Pancreas (tissue), 10 donors: ENCODE measurements at places on chromosomes 2 and 18. TPM values are rescaled to one million over a fixed set of nuclear protein-coding genes. Genes with fewer than 3 reads are reported as not detected.

GRCh38 chr2:225072444-225072843, 30.2 kb upstream of the DOCK10 start:
- no peak overlapping the region for H3K4me3 ChIP-seq
- no peaks in the 10 kb centered on the region for H3K27me3 ChIP-seq
- no peak overlapping the region for H3K27ac ChIP-seq
- no peaks in the 10 kb centered on the region for H3K36me3 ChIP-seq
- H3K4me1 ChIP-seq, result no peaks in the 10 kb centered on the region
- DNase-seq, result no peak

- no peak overlapping the region for H3K27ac ChIP-seq
- DNase-seq, result no peak
- H3K27me3 ChIP-seq, result no peaks in the 10 kb centered on the region
Measured at GRCh38 chr2:98463081-98463481, 18.4 kb downstream of the INPP4A start.

- H3K4me1 ChIP-seq, result no peaks in the 10 kb centered on the region
- no peak for DNase-seq
- H3K27ac ChIP-seq, result no peak overlapping the region
- no peak overlapping the region for H3K4me3 ChIP-seq
Measured at GRCh38 chr2:169018390-169018789, 12.7 kb downstream of the ABCB11 start.

GRCh38 chr2:241040081-241040803, 41.8 kb downstream of the SNED1 start:
- no peaks in the 10 kb centered on the region for H3K27me3 ChIP-seq
- H3K4me1 ChIP-seq, result peaks cover 3% of the 10 kb centered on the region
- no peak overlapping the region for H3K4me3 ChIP-seq
- no peak for DNase-seq
- no peak overlapping the region for H3K27ac ChIP-seq

DNA sequence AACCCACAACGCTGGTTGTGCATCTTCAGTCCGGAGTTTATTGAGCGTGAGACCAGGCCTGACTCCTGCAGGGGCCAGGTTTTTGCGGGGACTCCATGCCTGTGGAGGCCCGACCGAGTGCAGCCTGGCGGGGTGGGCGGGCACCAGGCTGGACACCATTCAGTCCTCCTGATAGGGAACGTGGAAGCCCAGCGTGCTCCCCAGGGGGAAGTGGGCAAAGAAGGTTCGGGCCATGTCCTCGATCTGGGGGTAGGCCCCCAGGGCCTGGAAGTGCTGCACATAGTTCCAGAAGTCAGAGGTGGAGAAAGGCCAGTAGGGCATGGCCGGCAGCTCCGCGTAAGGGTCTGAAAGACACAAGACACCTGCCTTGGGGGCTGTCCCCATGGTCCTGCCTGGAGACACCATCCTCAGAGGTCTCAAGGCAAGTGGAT, 1.4 kb downstream of the OTOS start:
- no peak overlapping the region for H3K27ac ChIP-seq
- no peaks in the 10 kb centered on the region for H3K36me3 ChIP-seq
- no peaks in the 10 kb centered on the region for H3K27me3 ChIP-seq
- no peak for DNase-seq

DNA sequence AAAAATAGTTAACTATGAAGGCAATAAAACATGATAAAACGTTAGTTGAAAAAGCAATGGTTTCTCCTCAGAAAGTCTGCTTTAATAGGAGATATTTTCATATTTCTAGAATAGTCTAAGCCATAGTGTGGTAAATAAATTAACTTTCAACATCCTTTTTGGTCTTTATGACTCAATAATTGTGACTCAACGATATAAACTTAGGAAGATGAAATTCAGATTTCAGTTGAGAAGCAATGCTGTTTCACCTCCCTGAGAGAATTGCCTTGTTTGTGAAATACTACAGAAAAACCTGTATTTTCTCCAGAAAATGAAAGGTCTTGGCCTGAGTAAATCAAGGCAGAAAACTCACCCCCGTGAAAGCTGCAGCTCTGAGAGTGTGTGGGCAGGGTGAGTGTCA, 166.9 kb downstream of the ETAA1 start:
- peaks cover 9% of the 10 kb centered on the region for H3K4me1 ChIP-seq
- no peak for DNase-seq
- peak overlapping the region; percentile 80 for H3K27ac ChIP-seq
- peak overlapping the region; percentile 11 for H3K4me3 ChIP-seq
- no peaks in the 10 kb centered on the region for H3K36me3 ChIP-seq

- no peak for DNase-seq
- peaks cover 8% of the 10 kb centered on the region for H3K4me1 ChIP-seq
- H3K4me3 ChIP-seq, result no peak overlapping the region
Measured at GRCh38 chr2:161423421-161424393, 7.6 kb downstream of the TBR1 start.

DNA sequence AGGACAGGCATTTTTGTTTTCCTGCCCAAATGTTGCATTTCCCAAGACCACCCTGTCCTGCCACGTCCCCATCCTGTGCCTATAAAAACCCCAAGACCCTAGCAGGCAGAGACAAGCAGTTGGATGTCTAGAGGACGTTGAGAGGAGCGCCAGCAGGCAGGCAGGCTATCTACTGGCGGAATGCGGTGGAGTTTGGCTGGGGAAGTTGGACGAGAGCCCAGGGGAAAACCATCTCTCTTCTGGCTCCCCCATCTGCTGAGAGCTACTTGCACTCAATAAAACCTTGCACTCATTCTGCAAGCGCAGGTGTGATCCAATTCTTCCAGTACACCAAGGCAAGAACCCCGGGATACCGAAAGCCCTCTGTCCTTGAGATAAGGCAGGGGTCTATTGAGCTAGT, 72.5 kb downstream of the ARL6IP6 start:
- no peak overlapping the region for H3K27ac ChIP-seq
- DNase-seq, result no peak

The SERPINB12 gene
- not detected for total RNA-seq

The FEV gene
- 0.37 TPM for total RNA-seq
